ENCODE measurements at places on chromosomes 3 and 15.
A peak's percentile ranks its signal among the peaks of the same experiment; 100 is the strongest.

DNA sequence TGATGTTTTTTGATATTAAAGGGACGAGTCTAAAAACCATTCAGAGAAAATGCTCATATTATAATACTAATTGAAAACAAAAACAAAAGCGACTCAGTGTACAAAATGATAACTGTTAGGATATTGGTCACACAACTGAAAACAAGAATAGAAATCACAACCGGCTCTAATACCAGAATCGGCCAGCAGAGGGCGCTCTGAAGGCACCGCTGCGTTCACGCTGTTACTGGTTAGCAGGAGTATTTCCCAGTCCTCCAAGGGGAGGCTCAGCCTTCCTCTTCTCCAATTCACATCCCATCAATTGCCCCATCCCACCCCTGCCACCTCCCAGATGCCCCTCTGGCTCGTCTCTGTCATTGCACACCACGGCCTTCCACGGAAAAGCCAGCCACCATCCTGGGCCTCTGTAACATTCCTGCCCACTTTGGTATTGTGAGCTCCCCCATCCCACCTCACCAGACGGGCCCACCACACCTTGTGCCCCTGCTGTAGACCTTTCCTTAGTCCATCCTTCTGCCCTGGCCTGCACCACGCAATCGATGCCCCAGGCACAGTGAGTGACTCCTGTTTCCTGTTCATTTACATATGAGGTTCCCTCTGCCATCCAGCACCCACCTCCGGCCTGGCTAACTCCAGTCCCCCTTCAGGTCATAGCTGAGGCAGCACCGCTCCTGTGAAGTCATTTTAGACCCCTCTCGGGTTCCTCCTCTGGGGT, 8.5 kb downstream of the FAM107A start:
- DNase-seq = peak; percentile 19

- no peak for DNase-seq
Observed at GRCh38 chr3:66001626-66002025, 37.1 kb downstream of the MAGI1 start.

GRCh38 chr3:46196261-46196957, 11.7 kb downstream of the CCR1 start:
- no peak for DNase-seq

- no peak for DNase-seq
Observed at GRCh38 chr3:128998561-128998960, 2.5 kb upstream of the EFCC1 start.

DNA sequence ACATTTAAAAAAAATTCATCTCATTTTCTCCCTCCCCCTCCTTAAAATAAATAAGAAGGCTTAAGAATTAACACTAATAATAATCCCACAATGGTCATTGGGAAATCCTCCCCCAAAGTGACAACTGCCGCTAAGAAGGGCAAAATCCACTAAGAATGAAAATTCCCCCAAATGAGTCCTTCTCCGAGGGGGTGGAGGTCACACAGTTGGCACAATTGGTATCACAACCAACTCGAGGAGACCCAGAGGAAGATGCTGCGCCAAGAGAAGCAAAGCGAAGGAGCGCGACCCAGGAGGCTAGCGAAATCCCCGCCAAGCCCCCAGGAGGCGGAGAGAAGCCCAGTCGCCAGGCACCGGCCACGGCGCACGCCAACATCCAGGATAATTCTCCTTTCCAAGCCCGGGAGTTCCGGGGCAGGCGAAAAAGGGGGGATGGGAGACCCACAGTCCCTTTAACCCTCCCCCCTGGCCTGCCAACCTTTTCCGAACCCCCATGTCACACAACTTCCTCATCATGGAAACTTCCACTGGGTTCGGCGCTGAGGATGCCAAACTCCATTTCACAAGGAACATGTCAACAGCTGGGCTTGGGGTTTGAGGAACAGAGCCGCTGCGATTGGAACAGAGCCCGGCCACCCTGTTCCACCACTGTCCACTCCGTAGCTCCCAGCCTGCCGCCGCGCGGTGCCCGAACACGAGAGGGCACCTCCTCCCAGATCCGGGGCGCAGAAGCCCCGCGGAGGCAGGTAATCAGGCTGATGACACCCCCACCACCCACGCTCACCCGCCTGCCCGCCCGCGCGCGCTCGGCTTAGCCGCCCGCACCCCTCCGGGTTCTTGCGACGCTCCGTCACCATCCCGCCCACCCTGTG, 668 bp downstream of the THRB start:
- DNase-seq = peak; percentile 24

- DNase-seq = no peak
Observed at GRCh38 chr15:51281368-51281967, 56.9 kb downstream of the CYP19A1 start.

GRCh38 chr15:77853008-77853328, 220.3 kb upstream of the LINGO1 start:
- no peak for DNase-seq

GRCh38 chr15:60895986-60896385, 333.1 kb downstream of the RORA start:
- no peak for DNase-seq

DNA sequence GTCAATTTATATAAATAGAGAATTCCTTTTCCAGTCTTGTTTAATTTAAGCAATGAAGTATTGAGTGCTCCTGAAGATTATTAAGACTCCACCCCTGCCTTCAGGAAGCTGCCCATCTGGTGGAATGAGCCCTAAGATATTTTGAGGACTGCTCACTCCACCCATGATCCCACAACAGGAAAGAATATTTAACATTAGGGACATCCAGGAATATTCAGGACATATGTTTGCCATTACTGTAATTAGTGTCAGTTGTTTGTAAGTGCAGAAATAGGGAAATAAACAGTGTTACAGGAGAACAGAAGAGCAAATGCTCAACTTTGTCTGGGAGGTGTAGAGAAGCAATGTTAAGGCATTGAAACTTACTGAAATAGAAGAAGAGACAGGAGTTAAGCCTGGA, 375.0 kb downstream of the ROBO2 start:
- no peak for DNase-seq

DNA sequence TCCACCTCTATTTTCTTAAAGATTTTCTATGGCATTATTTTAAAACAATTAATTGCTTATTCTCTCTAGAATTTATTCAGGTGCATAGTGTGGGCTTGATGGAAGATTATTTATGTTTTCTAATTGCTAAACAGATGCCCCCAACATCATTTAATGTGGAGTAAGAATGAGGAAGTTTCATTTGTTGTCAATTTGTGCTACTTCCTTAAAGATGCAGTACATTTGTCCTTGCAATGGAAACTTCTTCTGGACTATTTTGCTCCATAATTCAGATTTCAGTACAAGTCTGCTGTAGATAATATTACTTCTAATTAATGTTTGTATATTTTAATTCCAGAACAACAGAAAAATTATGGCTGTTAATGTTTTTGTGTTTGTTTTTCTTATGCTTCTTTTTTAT, 104.8 kb downstream of the TGFBR2 start:
- no peak for DNase-seq

DNA sequence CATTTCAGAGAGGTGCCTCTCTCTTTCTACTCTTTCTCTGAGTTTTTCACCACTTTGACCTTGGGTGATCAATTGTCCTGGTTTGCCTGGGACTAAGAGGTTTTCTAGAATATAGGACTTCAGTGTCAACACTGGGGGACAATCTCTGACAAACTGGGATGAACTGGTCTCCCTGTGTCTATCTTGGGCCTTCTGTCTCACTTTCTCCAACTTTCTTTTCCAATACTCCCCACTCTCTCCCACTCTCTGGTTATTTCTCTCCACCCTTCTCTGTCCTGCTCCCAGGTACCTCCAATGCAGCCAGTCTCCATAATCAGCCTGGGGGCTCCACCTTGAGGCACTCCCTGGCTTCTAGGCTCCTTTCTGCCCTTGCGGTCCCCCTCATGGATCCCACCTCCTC, 4.7 kb upstream of the ITGA11 start:
- DNase-seq = no peak

GRCh38 chr3:158471639-158472294, 99.2 kb upstream of the MLF1 start:
- DNase-seq = no peak

DNA sequence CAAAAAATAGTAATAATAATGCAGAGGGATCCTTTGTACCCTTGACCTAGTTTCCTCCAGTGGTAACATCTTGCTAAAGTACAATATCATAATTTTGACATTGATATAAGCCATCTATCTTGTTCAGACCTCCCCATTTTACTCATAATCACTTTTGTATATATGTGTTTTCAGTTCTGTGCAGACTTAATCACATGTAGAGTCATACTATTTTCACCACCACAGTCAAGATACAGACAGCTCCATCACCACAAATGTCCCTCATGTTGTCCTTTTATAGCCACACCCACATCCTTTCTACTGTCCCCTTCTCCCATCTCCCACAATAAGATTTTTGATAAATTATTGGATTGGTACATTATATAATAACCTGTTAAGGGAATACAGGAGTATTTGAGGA, 25.4 kb downstream of the ZNF609 start:
- no peak for DNase-seq

GRCh38 chr3:110957247-110958025, 114.2 kb upstream of the NECTIN3 start:
- no peak for DNase-seq

GRCh38 chr15:82064824-82065223, 19.0 kb upstream of the MEX3B start:
- no peak for DNase-seq

- DNase-seq = no peak
Observed at GRCh38 chr3:13017361-13018042, 55.7 kb downstream of the IQSEC1 start.

GRCh38 chr3:116140100-116140689, 305.1 kb downstream of the LSAMP start:
- DNase-seq = no peak

GRCh38 chr3:42013691-42014457, 52.0 kb upstream of the ULK4 start:
- no peak for DNase-seq

GRCh38 chr3:122265957-122266356, 59.1 kb upstream of the CSTA start:
- no peak for DNase-seq

- no peak for DNase-seq
Observed at GRCh38 chr3:51967384-51968169, at the start of gene PCBP4. Gene PCBP4, minus strand, starts transcription at chr3:51967454. Its CDS starts 6,214 bp downstream, at chr3:51961240.
